Stimulated activated CD4-positive, alpha-beta T cell treated with anti-CD3 and anti-CD28 coated beads, Interleukin-4, amount 100 ng/mL, for 4 hours (primary cell): ENCODE measurements at places on chromosomes 4 and X.

DNA sequence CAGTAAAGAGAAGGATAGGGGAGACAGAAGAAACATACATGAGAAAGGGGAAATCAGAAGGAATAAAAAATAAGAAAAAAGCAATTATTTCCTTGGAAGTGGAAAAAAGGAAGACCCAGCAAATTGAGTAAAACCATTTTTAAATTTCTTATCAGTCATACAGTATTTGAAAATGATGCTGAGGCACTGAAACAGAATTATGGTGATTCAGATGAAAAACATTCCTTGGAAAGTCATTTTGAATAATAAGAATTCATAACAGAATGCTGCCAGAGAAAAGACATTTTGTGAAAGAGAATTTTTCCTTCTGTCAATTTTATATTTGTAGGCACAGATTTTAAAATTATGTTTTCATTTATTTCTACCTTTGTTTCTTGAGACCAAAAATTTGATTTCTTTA lies 895.5 kb upstream of the EPHA5 start:
- no peak for DNase-seq

- DNase-seq: no peak
Measured at GRCh38 chr4:154039435-154040343, 250.8 kb upstream of the SFRP2 start.

GRCh38 chrX:16488959-16489358 lies 161.0 kb upstream of the S100G start:
- DNase-seq: no peak

- DNase-seq: no peak
Measured at GRCh38 chrX:19683358-19683757, 168.1 kb upstream of the MAP3K15 start.

DNA sequence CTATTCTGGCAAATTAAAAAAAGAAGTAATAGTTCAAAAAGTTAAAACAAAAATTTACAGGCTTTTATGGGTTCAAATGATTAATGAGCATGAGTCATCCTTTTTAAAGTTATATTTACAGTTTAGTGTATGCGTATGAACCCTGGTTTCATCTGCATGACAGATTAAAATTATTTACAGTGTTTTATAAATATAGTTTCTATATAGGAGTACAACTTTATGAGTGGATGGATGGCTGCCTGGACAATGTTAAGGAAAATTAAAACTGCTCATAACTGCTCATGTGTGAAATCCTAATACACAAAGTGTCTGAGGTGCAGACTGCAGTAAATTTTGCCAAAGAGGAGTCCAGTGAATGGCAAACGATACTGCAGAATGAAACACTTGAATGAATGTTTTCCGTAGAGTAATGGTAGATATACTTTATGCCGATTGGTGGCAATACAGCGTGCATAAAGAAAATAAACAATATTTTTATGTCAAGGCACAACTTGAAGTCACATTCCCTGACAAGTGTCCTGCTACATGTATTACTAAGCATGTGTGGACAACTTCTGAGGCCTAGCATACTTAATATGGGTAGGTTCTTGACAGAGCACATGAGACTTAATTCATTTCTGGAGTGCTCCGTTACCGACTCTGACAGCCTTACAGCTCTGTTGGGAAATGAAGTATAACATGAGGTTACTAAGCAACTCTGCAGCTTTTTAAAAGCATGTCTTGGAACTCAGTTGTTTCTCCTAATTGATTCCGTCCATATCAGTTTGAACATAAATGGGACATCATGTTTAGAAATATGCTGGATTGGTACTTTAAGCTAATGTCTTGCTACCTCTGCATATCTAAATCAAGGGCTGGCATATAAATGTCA lies 985.6 kb upstream of the PCDH7 start:
- no peak for DNase-seq

DNA sequence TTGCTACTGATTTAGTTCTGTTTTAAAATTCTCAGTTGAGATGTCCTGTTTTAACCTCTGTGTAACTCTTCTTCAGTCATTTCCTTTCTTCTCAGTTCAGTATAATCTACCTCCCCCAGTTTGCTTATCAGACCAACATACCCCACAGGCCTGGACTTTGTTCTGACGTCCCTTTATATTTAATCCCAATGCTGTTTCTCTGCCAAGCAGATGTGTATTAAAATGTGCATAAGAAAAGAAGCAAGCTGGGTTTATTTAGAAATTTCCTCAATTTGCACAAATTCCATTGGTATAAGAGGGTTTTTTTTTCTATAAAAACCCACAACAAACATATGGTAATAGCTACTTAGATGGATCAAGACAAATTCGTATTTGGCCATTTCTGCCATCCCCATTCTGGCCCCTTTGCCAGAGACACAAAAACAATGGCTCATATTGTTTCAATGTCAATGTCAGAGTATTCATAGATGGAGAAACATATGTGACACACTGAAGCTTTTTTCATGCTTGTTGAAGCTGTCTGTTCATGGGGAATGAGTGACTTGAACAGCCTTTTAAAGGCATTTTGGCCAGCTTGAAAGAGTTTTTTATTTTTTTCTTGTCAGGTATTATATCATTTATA lies 24.5 kb downstream of the HCCS start:
- DNase-seq: no peak

DNA sequence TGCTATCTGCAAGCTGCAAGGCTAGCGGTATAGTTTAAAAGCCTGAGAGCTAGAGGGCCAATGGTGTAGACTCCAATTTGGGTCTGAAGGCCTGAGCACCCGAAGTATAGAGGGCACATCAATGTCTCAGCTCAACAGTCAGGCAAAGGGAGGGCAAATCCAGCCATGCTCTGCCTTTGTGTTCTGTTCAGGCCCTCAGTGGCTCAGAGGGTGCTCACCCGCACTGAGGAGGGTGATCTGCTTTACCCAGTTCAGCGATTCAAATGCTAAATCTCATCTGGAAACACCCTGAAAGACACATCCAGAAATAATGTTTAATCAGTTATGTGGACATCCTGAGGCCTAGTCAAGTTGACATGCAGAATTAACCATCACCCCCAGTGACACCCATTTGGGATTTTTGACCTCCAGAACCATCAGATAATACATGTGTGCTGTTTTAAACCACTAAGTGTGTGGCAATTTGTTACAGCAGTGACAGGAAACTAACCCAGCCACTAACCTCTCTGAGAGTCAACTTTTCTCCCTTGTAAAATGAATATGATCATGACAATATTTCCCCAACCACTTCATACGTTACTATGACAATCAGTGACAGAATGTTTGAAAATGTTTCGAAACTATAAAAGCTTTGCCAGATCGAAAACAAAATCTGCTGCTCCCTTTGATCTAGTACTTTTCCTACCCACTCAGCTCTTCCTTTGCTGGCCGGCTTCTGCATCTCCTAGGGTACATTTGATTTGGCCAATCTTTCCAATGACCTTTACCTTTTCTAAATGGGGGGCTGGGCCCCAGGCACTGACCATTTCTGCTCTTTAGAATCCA lies 8.4 kb upstream of the TBL1X start:
- DNase-seq: peak; percentile 9

GRCh38 chr4:76563454-76564122 lies 128.6 kb downstream of the SHROOM3 start:
- no peak for DNase-seq

- DNase-seq: no peak
Measured at GRCh38 chrX:84064814-84065213, 123.2 kb downstream of the RPS6KA6 start.

- no peak for DNase-seq
Measured at GRCh38 chr4:139754938-139755337, 89.3 kb downstream of the MGST2 start.

- no peak for DNase-seq
Measured at GRCh38 chr4:16048619-16049419, 35.0 kb downstream of the PROM1 start.

DNA sequence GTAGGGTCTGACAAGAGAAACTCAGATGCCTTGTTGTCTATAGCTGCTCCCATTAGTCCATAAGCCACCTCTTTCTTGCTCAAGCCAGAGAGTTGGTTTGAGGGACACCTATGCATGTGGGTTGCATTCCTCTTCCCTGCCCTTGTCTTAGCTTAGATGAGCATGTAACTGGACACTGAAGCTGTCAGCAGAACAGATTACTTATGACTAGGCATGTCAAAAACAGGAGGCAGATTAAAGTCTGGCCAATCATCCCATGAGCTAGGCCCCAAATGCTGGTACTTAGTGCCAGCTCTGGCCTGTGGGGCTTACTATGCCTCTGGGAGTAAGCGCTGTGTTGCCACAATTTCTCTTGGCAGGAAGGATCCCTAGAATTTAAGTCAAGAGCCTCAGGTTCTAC lies 215.2 kb downstream of the AR start:
- DNase-seq: no peak

- DNase-seq: no peak
Measured at GRCh38 chrX:72306085-72306801, 529 bp upstream of the CITED1 start.

GRCh38 chr4:48518143-48518542 lies 28.1 kb downstream of the ZAR1 start:
- DNase-seq: no peak

GRCh38 chrX:74449322-74449936 lies 28.1 kb downstream of the SLC16A2 start:
- DNase-seq: peak; percentile 16

DNA sequence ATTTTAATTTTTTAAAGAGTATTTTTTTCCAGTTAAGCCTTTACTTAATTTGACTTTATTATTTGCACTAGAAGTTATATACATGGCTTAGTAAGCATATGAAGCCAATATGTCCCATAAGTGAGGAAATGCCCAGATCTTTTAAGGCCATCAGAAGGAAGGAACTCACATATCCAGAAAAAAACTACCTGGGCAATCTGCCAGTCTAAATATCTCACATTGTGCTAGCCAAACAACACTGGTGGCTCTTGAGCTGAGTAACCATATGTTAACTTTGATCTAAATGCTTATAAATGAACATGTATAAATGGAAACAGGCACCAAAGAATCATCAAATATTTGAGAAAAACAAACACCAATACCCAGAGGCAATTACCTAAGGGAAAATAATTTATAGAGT lies 138.6 kb upstream of the APOOL start:
- no peak for DNase-seq

GRCh38 chrX:39196192-39197102 lies 395.2 kb downstream of the MID1IP1 start:
- DNase-seq: no peak

DNA sequence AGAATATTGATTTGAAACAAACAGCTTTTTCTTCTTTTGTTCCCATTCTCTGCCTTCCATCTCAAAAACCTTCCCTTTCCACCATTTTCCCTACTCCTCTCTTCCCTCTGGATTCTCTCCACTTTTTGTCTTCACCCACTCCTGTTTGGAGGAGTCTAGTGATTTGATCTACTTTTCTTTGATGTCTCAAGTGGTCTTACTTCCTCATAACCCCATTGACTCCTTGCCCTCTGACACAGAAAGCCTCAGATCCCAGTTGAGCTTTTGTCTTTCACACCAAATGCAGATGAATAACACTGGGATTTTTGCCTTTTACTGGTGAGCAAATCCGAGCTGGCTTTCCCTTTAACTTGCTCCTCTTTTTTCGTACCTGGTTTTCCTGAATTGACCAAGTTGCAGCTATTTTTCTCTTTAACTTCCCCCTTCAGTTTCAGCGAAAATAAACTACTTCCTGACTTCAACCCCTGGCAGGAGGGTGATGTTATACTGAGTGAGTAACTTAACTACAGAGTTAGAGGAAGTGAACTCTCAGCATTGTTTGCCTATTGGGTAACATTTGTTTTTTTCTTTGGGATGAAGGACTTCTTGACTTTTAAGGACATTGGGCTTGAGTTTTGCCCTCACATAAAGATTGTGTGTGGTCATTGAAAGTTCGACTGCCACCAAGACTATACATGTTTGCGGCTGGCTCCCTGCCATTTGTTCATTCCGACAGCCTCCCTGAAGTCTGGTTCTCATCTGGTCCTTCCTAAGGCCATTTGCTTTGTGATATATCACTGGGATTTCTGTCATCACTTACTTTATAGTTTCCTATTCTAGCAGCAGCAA lies 392.8 kb upstream of the NR3C2 start:
- DNase-seq: no peak

DNA sequence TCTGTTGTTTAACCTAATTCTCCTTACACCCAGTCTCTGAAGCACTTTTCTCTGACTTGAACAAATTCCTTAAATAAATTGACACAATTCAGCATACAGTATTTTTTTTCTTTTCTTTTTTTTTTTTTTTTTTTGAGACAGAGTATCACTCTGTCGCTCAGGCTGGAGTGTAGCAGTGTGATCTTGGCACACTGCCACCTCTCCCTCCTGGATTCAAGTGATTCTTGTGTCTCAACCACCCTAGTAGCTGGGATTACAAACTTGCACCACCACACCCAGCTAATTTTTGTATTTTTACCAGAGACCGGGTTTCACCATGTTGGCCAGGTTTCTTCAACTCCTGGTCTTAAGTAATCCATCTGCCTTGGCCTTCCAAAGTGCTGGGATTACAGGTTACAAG lies 1498.1 kb upstream of the PCDH10 start:
- DNase-seq: no peak

DNA sequence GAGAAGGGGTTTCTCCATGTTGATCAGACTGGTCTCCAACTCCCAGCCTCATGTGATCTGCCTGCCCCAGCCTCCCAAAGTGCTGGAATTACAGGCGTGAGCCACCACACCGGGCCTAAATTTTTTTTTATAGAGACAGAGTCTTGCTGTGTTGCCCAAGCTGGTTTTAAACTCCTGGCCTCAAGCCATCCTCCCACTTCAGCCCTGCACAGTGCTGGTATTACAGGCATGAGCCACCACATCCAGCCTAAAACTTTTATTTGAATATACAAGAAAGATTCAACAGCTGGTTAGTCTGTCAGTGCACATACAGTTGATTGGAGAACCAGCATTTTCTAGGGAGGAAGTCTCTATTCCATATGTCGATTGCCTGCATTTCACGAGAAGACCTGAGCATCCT lies 91.2 kb downstream of the LRP2BP start:
- DNase-seq: no peak

DNA sequence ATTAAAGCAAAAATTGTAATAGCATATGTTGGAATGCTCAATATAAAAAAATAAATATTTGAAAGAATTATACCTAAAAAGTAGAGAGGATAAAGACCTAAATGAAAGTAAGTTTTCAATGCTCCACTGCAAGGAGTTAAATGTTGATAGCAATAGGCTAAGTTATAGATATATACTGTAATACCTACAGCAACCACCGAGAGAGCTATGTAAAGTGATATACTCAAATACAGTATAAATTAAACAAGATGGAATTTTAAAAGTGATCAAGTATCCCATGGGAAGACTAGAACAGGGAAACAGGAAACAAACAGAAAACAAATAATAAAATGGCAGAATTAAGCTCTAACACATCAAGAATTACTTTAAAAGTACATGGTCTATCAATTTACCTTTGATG lies 73.9 kb downstream of the CASP3 start:
- DNase-seq: no peak

GRCh38 chr4:30726090-30726675 lies 6.0 kb downstream of the PCDH7 start:
- DNase-seq: no peak

GRCh38 chr4:3442959-3443749 lies 1.4 kb downstream of the HGFAC start:
- DNase-seq: peak; percentile 38
